ENCODE measurements at places on chromosomes 7 and 10. TPM values are rescaled to one million over a fixed set of nuclear protein-coding genes. Genes with fewer than 3 reads are reported as not detected.

Gene CHAT
- total RNA-seq = not detected

Gene CDK5
- total RNA-seq = 9.3 TPM

Gene PODXL
- total RNA-seq = 38.5 TPM

Gene C7orf57
- not detected for total RNA-seq

Gene PON1
- total RNA-seq = not detected

Gene DENND2A
- 84.8 TPM for total RNA-seq

Gene ZNF487
- 15.0 TPM for total RNA-seq

Gene TSPAN13
- total RNA-seq = 19.1 TPM

Gene GDF2
- total RNA-seq = not detected

Gene JCAD
- total RNA-seq = 51.0 TPM

Gene CRYGN
- total RNA-seq = 2.4 TPM

Gene SLC13A1
- not detected for total RNA-seq

Gene GPRIN2
- total RNA-seq = not detected

Gene ATP5MK
- total RNA-seq = 74.1 TPM

Gene CALN1
- total RNA-seq = 2.3 TPM

Gene NEBL
- 0.26 TPM for total RNA-seq

Gene TPK1
- total RNA-seq = 9.8 TPM

Gene SLC13A4
- 0.26 TPM for total RNA-seq

Gene PSAP
- total RNA-seq = 618 TPM

Gene TAS2R41
- not detected for total RNA-seq

Gene COL1A2
- total RNA-seq = 287 TPM

Gene SPDYE9
- not detected for total RNA-seq

Gene AMPH
- 0.51 TPM for total RNA-seq

Gene CFAP46
- 9.0 TPM for total RNA-seq

Gene TAF5
- total RNA-seq = 7.6 TPM

Gene GAD2
- total RNA-seq = not detected

Gene SLC39A12
- not detected for total RNA-seq

Gene IL15RA
- 42.5 TPM for total RNA-seq

Gene STEAP2
- 34.2 TPM for total RNA-seq

Gene ALOX5
- total RNA-seq = 10.3 TPM

Gene SRRM3
- 1.3 TPM for total RNA-seq

Gene LIPN
- total RNA-seq = not detected

Gene EBLN1
- total RNA-seq = not detected

Gene CACUL1
- 24.8 TPM for total RNA-seq

Gene PLXNA4
- total RNA-seq = 16.5 TPM

Gene ZNF735
- not detected for total RNA-seq

Gene DENND11
- total RNA-seq = 18.5 TPM

Gene NKX1-2
- total RNA-seq = not detected

Gene CCM2
- total RNA-seq = 70.2 TPM

Gene ARL5B
- 1.5 TPM for total RNA-seq

Gene PGAM1
- total RNA-seq = 142 TPM

Gene OPN4
- total RNA-seq = not detected

Gene TAS2R4
- total RNA-seq = 0.26 TPM

Gene MAT1A
- not detected for total RNA-seq

Gene MYH16
- not detected for total RNA-seq

Gene PDE6C
- total RNA-seq = not detected

Gene GRB10
- 72.6 TPM for total RNA-seq

Gene CYP2W1
- total RNA-seq = not detected

Gene ATG9B
- total RNA-seq = 0.76 TPM

All from uterus (tissue), 4 donors.